ENCODE measurements at places on chromosomes 6 and 20. TPM values are rescaled to one million over a fixed set of nuclear protein-coding genes. Genes with fewer than 3 reads are reported as not detected.

DNA sequence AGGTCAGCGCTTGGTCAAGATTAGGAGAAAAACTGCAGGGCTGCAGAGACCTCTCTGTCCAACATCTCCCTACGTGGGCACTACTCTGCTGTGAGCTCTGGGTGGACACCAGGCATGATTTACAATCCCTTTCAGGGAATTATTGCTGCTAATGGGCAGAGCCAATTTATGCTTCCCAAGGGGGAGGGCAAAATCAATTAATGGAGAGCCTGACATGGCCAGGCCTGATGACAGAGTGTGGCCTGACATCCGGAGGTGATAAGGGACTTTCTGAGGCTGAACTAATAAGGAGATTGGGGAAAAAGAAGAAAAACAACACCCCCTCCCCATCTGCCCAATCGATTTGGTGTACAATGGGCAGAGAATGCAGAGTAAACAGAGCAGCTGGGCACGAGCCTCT, 5.0 kb upstream of the KCNK16 start:
- no peaks in the 10 kb centered on the region for H3K27me3 ChIP-seq

- no peak overlapping the region for H3K4me3 ChIP-seq
- DNase-seq = no peak
Observed at GRCh38 chr6:19501737-19502245, 335.4 kb upstream of the ID4 start.

GRCh38 chr6:99543968-99544367, 24.5 kb downstream of the CCNC start:
- no peak overlapping the region for H3K4me3 ChIP-seq
- no peaks in the 10 kb centered on the region for H3K4me1 ChIP-seq
- DNase-seq = no peak
- no peak overlapping the region for H3K27ac ChIP-seq
- H3K36me3 ChIP-seq = peaks cover 5% of the 10 kb centered on the region

DNA sequence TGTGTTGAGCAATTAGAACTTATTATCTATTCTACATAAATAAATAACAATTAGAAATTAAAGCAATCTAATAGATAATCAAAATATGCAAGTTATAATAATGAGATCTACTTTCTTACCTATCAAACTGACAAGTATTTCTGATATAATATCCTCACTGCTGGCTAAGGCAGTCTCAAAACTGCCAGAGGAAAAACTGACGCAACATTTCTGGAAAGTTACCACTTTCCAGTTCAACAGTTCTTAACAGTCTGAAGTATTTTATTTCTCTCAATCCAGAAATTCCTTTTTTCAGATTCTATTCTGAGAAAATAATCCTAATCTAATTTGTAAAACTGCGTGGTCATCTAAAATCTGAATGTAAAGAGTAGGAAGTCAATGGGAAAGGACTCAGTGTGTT, 121.0 kb downstream of the TRDN start:
- no peaks in the 10 kb centered on the region for H3K27me3 ChIP-seq
- no peaks in the 10 kb centered on the region for H3K4me1 ChIP-seq
- no peak overlapping the region for H3K4me3 ChIP-seq

- H3K36me3 ChIP-seq = no peaks in the 10 kb centered on the region
- no peaks in the 10 kb centered on the region for H3K4me1 ChIP-seq
- H3K27ac ChIP-seq = no peak overlapping the region
- no peak overlapping the region for H3K4me3 ChIP-seq
Observed at GRCh38 chr6:147161974-147162495, 42.2 kb upstream of the STXBP5 start.

DNA sequence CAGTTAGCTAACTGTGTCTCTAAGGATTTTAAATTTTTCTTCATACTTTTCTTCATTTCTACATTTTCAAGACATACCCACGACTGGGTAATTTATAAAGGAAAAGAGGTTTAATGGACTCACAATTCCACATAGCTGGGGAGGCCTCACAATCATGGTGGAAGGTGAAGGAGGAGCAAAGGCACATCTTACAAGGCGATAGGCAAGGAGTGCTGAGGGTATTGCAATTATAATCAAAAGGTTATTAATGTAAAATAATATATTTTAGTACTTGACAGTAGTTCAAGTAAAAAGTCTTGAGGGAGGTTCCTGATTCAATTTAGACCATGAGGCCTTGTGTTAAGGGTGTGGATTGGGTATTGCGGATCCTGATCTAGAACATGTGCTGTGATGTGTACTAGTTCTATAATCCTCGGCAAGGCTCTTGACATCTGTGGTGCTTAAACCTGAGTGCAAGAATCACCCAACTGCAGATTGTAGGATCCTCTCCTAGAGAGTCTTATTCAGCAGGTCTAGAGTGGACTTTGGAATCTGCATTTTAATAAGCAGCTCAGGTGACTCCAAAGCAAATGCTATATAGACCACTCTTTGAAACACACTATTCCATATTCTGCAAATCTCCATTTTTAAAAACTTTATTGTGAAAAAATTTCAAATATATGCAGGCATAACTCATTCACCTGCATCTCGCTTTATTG, 7.2 kb upstream of the ABCC10 start:
- no peaks in the 10 kb centered on the region for H3K27me3 ChIP-seq
- H3K27ac ChIP-seq = no peak overlapping the region
- DNase-seq = no peak

The SIM1 gene
- total RNA-seq = not detected

DNA sequence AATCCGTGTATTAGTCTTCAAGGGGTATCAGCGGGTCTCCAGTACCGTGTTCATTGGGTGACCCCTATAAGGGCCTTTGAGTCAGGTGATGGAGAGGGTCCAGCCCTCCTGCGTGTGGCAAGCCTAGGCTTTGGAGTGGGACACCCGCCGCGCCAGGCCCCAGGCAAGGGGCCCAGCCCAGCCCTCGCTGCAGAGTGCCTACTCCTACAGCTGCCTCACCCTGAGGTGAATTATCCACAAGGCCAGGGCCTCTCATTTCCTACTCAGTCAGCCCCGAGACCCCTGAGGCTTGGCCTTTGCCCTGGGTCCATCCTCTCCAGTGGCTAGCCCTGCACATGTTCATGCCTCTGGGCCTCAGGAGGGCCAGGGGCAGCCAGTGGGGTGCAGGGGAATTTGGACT, 45.1 kb downstream of the TMEM242 start:
- no peak for DNase-seq
- no peak overlapping the region for H3K4me3 ChIP-seq
- H3K27me3 ChIP-seq = no peaks in the 10 kb centered on the region

DNA sequence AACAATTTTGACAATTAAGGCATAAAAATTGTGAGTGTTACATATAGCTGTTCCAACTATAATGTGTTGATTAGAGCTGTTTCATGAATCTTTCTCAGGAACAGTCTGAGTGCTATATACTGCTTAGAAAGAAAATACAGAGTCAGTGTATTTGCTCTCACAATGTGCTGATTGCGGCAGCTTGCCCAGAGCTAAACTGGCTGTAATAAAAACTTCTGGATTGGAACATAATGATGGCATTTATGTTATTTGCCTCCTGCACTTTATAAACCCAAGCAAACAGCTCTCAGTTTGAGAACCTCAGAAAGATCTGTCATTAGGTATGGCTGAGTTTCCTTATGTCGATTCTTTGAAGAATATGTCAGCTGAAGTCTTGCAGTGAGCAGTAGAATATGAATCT, 29.5 kb downstream of the FLRT3 start:
- H3K4me1 ChIP-seq = peaks cover 15% of the 10 kb centered on the region
- no peak for DNase-seq
- H3K27me3 ChIP-seq = no peaks in the 10 kb centered on the region
- peak overlapping the region; percentile 54 for H3K27ac ChIP-seq
- H3K4me3 ChIP-seq = no peak overlapping the region

DNA sequence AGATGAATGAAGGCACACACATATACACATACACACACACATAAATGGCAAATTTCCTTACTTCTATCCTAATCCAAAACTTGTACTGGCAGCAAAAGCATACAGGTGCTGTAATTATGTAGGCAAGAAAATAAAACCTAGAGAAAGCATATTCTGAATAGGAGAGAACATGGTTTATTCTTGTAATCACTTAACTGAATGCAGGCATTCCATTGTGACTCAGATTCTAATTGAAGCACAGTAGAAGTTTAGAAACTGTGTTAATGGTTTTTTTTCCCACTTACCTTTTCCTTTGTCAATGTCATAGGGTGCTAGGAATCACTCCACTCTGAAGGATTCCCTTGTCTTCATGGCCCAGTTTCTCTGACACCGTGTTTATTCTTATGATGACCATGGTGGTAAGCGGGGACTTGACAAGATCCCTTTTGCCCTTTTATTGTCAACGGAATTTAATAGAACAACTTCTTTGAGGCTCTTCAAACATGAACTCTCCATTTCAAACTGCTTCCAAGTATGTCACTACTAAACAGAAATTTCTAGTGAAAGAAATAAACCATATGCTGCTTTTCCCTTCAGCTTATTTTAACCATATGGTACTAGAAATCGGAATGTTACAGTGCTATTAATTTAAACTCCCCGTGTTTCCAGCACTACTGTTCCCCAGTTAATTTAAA, 164.2 kb downstream of the OGFRL1 start:
- no peaks in the 10 kb centered on the region for H3K4me1 ChIP-seq
- no peak for DNase-seq
- no peak overlapping the region for H3K27ac ChIP-seq

- H3K27ac ChIP-seq = no peak overlapping the region
- no peaks in the 10 kb centered on the region for H3K4me1 ChIP-seq
- DNase-seq = no peak
- no peak overlapping the region for H3K4me3 ChIP-seq
Observed at GRCh38 chr6:121652223-121652622, 216.8 kb downstream of the GJA1 start.

DNA sequence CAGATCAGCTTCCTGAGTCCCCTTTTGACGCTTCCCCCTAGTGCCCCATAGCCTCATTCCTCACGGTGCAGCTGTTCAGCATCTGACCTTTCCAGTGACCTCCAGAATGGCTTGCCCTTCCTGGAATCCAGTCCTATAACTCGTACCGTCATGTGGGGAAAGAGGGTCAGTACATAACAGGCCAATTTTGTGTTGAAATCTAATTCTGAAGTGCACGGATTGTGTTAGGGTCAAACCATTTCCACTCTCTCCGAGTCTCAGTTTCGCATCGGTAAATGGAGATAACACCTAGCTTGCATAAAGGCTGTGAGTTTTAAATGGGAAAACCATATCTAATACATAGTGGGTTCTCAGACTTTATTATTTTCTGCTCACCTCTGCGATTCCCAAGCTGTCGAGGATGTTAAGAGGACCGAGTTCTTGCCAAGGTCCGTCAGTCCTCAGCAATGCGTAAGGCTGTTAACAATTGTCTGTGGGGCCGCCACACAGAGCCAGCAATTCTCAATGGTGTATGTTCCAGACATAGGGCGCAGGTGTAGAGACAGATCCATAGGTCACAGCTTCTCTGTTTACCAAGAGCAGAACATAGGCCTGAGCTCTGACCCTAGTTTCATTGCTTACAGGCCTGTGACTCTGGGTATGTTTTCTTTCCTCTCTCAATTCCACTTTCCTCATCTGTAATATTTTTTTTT, 45.5 kb upstream of the CCR6 start:
- no peak overlapping the region for H3K27ac ChIP-seq
- no peak overlapping the region for H3K4me3 ChIP-seq
- H3K4me1 ChIP-seq = no peaks in the 10 kb centered on the region
- DNase-seq = no peak
- no peaks in the 10 kb centered on the region for H3K27me3 ChIP-seq

The WFDC2 gene
- total RNA-seq = 33.9 TPM

DNA sequence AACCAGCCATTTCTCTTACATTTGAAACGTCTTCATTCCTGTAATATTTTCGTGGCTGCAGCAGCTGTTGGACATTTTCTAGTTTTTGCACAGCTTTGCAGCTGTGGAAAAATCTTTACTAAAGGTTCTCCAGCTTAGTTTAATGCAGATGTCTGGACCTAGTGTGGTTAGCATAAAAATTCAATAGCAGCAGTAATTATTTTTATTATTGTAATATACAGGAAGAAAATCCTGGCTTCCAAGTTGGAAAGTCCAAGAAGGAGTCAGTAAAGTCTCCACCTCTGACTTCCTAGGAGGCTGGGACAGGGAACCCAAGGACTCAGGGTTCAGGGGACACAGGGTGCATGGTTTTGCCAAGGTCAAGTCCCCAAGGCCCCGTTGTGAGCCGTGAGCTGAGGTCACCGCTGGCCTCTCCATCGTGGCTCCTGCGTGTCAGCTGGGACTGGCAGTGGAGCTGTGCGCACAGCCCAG, 230.6 kb downstream of the FNDC1 start:
- no peaks in the 10 kb centered on the region for H3K4me1 ChIP-seq
- no peaks in the 10 kb centered on the region for H3K27me3 ChIP-seq
- H3K27ac ChIP-seq = no peak overlapping the region
- no peak overlapping the region for H3K4me3 ChIP-seq
- no peaks in the 10 kb centered on the region for H3K36me3 ChIP-seq

DNA sequence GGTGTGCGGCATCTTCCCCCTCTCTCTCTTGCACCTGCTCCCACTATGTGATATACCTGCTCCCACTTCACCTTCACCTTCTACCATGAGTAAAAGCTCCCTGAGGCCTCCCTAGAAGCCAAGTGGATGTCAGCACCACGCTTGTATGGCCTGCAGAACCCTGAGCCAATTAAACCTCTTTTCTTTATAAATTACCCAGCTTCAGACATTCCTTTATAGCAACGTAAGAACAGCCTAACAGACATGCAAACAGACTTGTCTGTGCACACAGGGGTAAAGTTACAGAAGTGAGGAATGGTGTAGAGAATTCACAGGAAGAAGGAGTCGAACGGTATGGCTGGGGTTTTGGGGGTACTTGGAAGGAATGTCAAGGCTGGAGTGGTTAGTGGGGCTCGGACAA, 14.8 kb upstream of the TGM2 start:
- no peak overlapping the region for H3K27ac ChIP-seq
- no peak overlapping the region for H3K4me3 ChIP-seq
- no peaks in the 10 kb centered on the region for H3K36me3 ChIP-seq

The WFDC5 gene
- not detected for total RNA-seq

GRCh38 chr20:62493253-62493885, 17.6 kb upstream of the GATA5 start:
- peaks cover 28% of the 10 kb centered on the region for H3K4me1 ChIP-seq
- no peaks in the 10 kb centered on the region for H3K27me3 ChIP-seq
- no peaks in the 10 kb centered on the region for H3K36me3 ChIP-seq
- no peak overlapping the region for H3K4me3 ChIP-seq
- H3K27ac ChIP-seq = no peak overlapping the region

DNA sequence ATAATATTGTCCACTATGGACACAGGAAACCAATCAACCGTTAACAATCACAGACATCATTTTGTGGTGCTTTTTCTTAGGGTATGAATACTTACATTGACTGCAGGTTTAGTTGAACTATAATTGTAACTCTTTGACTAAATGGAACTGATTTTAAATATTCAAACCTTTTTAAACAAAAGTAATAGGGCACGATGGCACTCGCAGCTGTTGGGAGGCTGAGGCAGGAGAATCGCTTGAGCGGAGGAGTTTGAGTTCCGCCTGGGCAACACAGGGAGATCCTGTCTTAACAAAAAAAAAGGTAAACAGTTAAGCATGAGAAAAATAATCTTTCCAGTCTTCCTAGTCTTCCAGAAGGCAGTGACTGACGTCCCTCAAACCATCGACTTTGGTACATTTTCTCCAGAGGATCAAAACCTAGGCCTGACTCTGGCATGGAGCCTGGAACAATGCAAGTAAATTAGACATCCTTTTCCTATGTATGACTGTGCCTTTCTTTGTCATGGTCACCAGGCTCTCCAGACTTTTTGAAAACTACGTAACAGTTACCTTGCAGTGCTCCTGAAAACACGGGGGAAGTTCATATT, 16.6 kb upstream of the PRDM13 start:
- H3K27ac ChIP-seq = no peak overlapping the region
- H3K4me1 ChIP-seq = peaks cover 30% of the 10 kb centered on the region
- peaks cover 91% of the 10 kb centered on the region for H3K27me3 ChIP-seq
- H3K36me3 ChIP-seq = no peaks in the 10 kb centered on the region

All from sigmoid colon (tissue), 7 donors.